ENCODE measurements at places on chromosomes 5 and 9.

- no peak for DNase-seq
These were observed 25.5 kb downstream of the NFIB start for GRCh38 chr9:14288433-14288832.

DNA sequence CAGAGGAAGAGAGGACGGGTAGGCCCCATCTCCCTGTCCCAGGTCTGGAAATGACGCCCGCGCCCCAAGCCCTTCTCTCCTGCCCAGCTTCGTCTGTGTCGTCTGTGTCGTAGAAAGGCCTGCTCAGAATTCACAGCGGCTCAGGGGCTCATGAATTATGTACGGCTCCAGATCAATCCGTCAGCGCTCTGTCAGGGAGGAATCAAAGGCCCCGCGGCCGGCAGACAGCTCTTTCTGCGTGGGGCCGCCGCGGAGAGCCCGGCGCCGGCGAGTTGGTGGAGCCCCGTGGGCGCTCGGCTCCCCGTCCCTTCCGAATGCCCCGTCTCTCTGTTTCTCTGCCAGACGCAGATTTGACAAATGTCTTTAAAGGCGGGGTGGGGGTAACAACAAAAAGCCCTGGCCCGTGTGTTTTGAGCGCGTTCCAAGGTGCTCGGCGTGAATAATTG lies 83.8 kb upstream of the RAPGEF1 start:
- no peak for DNase-seq

- DNase-seq: peak; percentile 76
These were observed 62.0 kb downstream of the ANKH start for GRCh38 chr5:14809369-14810155.

DNA sequence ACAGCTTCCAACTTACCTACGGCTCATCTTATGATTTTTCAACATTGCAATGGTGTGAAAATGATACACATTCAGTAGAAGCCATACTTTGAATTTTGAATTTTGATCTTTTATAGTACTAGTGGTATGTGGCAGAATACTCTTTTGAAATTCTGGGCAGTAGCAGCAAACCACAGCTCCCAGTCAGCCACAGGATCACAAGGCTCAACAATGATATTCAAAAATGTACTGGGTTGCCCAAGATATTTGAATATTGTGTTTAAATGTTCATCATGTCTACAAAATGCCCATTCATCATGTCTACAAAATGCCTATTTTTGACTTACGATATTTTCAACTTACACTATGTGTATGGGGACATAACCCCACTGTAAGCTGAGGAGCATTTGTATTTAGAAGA lies 81.3 kb upstream of the PRR16 start:
- DNase-seq: no peak

DNA sequence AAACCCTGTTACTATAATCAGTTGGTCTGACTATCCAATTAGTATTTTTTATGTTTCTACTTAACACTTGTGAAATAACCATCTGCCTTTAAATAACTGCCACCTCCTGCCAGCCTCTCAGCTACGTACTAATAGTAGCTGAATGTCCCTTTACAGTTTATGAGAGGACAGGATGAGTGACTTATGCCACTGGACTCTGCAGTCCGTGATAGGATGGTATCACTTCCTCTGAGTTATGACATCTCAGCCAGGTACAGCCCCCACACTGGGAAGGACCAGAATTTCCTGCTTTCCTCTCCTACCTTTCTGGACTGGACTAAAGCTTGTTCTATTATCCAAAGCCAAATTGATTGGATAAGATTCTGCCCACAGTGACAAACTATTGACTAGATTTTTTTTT lies 102.9 kb downstream of the ZFAND5 start:
- no peak for DNase-seq

DNA sequence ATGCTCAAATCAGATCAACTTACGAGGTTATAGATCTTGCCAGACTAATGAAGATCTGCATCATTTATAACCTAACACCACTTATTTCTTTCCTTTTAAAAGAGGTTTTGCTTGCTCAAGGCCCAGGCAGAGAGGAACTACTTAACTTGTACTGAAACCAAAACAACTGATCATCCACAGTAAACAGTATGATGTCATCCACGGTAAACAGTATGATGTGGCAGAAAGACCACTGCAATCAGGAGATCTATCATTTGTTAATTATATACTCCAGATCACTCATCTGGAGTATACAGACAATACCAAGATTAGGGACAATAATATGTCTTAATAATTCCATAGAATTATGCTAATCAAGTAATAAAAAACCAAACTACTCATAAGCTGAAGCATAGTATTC lies 116.8 kb downstream of the ADAMTS6 start:
- DNase-seq: no peak

GRCh38 chr5:133821311-133821741 lies 147.1 kb downstream of the C5orf15 start:
- no peak for DNase-seq

- DNase-seq: no peak
These were observed 22.6 kb downstream of the DOCK8 start for GRCh38 chr9:237141-237857.

DNA sequence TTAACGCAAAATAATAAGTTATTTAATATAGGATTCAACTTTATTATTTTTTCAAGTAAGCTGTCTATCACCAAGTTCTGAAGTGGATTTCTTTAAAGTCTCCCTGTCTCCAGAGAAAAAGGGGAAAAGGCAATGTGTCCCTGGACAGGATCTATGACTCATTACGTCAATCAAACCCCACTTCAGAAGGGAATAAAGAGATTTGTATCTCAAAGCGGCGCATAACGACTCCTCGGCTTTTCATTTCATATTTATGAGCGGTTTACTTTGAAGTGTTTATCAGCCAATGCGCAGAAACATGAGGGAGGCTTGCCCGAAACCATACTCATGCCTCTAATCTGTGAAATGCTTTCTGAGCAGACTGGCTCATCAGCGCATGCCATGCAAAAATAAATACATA lies 938.6 kb upstream of the WWC1 start:
- no peak for DNase-seq

GRCh38 chr5:60184606-60185005 lies 291.1 kb upstream of the PDE4D start:
- no peak for DNase-seq

Measured in stimulated activated CD4-positive, alpha-beta T cell treated with anti-CD3 and anti-CD28 coated beads, Interleukin-2, amount 100 ng/mL, for 24 hours (primary cell).